Naive B cell (primary cell): ENCODE measurements at places on chromosomes 16 and 17.

DNA sequence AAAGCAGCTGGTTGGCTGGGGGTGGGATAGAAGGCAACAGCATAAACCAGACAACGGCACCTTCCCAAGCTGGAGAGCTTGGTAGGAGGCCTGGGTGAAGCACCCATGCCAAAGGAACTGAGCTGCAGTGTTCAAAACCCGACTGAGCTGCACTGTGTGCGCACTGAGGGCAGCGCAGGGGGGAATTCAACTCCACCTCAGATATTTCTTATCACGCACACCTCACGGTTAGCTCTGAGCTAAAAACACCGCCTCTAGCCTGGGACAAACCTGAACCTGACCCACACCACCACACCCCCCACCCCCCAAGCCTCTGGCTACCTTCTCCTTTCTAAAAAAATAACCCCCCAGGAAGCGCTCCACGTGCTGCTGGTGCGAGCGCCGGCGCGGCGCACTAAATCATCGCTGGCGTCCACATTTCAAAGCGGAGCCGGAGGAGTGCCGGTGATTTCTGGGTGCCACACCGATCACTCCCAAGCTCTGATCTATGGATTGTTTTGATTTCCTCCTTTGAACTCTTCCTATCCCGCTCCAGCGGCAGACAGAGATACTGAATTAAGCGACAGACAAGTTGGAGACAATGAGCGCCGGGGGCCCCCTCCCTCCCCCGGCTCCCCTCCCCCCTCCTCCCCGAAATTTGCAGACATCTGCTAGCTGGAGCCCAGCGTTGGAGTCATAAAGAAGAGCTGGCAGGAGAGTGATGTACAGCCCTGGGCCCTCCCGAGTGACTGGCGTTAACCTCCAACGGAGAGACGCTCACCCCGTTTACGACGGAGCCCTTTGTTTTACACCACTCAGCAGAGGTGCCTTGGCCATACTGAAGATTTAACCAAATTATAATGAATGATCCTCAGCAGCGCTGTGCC is 85.0 kb downstream of the NOG start:
- no peak for DNase-seq

DNA sequence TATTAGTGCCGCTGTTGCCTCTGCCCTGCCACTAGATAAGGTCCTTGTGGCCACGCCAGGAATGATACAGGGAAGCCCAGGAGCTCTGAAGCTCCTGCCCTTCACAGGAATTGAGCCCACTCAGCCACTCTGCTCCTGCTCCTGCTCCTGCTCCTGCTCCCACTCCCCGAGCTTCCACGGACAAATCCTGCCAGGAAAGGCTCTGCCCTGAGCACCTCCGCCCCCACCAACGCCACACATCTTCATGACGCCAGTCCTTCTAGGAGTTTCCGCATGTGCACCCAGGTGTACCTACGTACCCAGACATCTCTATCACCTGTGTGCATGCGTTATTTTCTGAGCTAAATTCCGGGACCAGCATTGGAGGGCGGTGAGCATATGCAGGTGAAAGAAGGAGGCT is 369.1 kb downstream of the C16orf95 start:
- no peak for DNase-seq

- DNase-seq: no peak
Measured at GRCh38 chr17:4110152-4110551, 32.7 kb downstream of the ZZEF1 start.

- DNase-seq: no peak
Measured at GRCh38 chr17:9577373-9577709, 899 bp downstream of the CFAP52 start.

GRCh38 chr17:79798299-79799173 is 1.7 kb upstream of the CBX8 start:
- DNase-seq: no peak

DNA sequence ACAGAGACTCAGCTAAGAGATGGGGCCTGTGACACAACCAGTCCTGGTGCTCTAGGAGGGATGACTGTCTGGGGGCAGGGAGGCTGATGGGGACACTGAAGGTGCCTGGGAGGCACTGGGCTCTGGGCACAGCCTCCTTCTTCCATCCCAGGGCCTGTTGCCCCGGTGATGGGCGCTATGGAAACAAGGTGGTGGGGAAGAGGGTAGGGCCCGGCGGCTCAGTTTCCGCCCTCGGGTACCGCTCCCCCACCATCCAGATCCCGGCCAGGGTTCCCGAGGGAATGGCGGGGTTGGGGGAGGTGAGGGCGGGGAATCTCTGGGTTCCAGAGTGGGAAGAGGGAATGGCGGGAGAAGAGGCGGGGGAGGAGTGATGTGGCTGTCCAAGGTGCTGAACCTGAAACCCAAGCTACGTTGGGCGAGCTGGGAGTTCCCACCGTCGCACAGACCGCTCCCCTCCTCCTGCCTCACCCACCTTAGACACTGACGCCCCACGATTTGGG is 981 bp downstream of the KCNH4 start:
- DNase-seq: no peak

- DNase-seq: no peak
Measured at GRCh38 chr17:77877646-77878355, 80.7 kb upstream of the TNRC6C start.

- no peak for DNase-seq
Measured at GRCh38 chr16:85530370-85530739, 82.8 kb upstream of the GSE1 start.

GRCh38 chr17:31314782-31315100 is 887 bp upstream of the EVI2B start:
- DNase-seq: no peak

GRCh38 chr17:80894439-80894721 is 97.3 kb upstream of the CHMP6 start:
- DNase-seq: no peak

- DNase-seq: no peak
Measured at GRCh38 chr16:66961914-66962313, 848 bp downstream of the CES3 start.

DNA sequence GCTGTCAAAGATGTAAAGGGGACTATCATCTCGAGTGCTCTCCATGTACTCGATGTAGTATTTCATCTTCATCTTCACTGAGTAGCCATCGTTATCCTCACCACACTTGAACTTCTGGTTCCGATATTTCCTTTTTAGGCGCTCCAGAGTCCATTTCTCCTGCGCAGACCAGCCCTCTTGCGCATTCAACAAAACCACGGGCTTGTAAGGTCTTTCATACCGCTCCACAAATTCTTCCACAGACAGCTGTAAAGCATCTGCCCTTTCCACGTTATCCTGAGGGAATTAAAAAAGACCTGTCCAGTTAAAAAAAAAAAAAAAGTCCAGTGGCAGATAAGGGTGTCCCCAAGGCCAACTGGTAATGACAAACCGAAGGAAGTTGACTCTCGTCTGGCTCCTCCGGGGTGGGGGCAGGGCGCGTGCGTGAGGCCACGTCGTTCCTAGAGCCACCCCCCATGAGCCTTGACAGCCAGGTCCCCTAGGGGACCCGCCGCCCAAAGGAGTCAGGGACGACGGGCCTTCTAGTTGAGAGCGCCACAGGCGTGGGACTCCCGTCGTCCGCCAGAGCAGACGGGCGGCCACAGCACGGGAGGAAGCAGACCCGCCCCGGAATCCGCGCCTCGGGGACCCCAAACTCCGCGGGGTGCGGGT is 701 bp downstream of the JMJD6 start:
- DNase-seq: peak; percentile 58

DNA sequence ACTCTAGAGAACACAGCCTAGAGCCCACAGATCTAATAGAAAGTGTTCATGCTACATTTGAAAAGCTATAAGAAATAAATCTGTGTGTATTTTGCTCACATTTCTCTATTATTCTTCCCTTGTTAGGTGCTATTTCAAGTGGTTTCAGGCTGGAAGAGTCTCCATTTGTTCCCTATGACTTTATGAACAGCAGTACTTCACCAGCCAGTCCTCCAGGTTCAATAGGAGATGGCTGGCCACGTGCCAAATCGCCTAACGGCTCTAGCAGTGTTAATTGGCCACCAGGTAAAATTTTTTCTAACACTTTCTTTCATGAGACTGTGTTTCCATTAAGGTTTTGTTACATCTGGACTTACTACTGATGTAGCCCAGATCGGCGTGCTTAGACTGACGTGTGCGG is 30.7 kb upstream of the SLC5A11 start:
- DNase-seq: no peak

DNA sequence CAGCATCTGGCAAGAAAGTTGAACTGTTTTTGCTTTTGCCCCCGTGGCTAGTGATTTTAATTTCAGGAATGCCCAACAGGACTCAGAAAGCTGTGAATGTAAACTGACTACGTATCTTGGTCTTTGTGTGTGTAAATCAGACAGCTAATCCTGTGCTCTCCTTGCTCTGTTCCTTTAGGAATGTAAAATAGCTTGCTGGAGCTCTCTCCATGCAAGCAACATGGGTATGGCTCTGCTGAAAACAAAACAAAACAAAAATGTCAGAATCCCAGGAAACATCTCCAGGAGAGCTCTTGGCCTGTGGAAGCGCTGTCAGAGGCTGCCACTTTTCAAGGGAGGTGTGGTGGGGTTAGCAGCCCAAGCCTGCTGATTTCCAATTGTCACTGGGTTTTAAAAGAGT is 161.8 kb upstream of the NOG start:
- no peak for DNase-seq

- peak; percentile 17 for DNase-seq
Measured at GRCh38 chr17:17495536-17496188, 533 bp downstream of the RASD1 start.

DNA sequence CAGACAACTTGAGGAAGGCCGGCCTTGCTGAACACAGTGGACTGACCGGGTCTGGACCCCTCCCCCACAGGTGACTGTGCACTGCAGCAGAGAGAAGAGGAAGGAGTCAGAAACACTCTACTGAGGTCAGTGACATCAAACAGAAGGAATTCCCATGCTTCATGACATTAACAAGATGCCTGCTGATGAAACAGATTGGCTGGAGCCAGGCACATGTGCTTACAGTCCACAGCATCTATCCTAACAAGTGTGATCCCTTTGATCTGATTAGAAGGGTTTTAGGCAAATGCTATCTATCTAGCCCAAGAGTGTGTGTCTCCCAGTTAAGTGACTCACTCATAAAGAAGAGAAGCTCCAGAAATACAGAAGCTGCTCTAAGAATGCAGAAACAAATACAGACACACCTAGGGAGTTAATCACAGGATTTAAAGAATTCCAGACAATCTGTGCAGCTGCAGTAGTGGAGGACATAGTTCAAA is 90.2 kb downstream of the SYCE1L start:
- no peak for DNase-seq

- no peak for DNase-seq
Measured at GRCh38 chr16:25141648-25142047, 30.1 kb downstream of the LCMT1 start.

- DNase-seq: no peak
Measured at GRCh38 chr16:59593194-59593661, 859.1 kb upstream of the GOT2 start.

DNA sequence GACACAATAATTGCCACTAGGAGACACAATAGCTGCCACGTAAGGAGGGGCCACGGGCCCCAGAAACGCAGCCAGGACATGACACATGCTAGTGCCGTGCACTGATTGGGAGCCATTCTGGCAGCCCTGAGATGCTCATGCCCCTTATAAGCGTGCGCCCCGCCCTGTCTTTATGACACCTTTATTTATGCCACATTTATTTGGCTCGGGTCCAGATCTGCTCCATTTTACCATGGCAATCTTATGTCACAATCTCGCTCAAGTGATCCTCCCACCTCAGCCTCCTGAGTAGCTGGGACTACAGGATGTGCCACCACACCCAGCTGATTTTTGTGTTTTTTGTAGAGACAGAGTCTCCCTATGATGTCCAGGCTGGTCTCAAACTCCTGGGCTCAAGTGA is 43.8 kb upstream of the NF1 start:
- no peak for DNase-seq

GRCh38 chr17:57490890-57491289 is 234.6 kb downstream of the MSI2 start:
- DNase-seq: no peak

DNA sequence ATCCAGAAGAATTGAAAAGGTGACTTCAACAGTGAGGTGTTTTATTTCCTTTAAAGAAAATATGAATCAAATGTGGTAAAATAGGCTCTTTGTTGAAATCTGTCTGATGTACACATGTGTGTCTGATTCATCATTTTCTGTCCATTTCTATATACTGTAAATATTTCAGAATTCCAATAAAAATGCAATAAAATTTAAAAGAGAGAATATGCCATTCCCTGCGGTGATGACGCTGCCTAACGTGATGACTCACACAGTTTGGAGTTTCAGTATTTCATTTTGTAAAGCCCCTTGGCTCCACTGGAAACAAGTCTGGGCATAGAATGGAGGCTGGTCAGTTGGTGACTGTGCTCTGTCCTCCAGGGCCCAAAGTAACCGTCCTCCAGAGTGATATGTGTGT is 482.5 kb upstream of the CDH5 start:
- no peak for DNase-seq

GRCh38 chr16:4684058-4684715 is 9.2 kb upstream of the NUDT16L1 start:
- DNase-seq: no peak

GRCh38 chr16:76389126-76389525 is 111.9 kb downstream of the CNTNAP4 start:
- DNase-seq: no peak

DNA sequence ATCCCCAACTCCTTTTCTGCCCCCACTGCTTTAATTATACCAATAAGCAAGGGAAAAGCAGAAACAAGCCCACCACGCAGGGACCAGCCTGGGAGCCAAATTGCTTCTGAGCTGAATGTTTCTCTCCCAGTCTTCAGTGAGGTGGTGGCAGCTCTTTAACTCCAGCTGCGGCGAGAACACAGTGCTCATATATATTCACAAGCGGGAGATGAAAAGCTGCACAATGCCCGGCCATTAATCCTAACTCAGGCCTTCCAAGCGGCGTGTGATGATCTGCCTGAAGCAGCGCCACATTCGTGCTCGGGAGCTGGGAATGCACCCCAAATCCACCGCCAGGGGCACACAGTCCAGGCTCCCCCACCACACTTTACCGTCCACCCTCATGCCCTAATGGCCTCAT is 203.7 kb upstream of the SDK2 start:
- DNase-seq: no peak

DNA sequence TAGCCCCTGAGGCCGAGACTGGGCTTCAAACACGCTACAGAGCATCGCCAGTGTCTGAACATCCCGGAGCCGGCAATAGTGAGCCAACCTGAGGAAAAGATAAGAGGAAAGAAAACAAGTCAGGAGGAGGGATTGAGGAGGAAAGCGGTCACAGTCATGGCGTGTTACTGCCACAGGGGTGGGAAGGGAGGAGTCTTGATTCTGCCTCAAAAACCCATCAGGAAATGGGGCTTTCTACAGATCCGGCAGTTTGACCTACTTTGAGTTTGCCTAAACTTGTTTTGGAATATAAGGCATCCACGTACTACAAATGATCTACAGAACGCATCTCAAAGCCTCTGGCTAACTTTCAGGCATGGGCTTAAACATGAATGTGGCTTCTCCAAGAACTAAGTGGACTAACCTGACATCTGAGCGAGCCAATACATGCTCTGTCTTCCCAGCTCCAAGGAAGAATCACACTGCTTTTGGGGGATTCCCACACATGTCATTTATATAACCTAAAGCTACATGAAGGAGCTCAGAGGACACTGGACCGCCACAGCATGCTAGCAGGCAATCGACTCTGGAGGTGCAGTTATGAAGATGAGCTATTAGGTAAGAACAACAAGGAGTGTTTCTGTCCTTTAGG is 96.6 kb downstream of the WDR59 start:
- no peak for DNase-seq

GRCh38 chr16:87924041-87924810 is 12.1 kb downstream of the CA5A start:
- peak; percentile 82 for DNase-seq
